ENCODE measurements at places on chromosomes 4 and X.

DNA sequence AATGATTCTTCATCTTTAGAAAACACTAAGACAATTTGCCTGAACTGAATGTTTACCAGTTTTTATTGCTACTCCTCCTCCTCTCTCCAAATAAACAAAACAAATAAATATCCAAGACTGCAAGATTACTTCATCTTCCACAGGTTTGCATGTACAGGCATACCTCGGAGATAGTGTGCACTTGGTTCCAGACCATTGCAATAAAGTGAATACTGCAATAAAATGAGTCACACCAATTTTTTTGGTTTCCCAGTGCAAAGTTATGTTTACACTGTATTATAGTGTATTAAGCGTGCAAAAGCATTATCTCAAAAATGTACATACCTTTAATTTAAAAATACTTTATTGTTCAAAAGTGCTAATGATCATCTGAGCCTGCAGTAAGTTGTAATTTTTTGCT lies 53.3 kb downstream of the FBXL5 start:
- no peak for DNase-seq

DNA sequence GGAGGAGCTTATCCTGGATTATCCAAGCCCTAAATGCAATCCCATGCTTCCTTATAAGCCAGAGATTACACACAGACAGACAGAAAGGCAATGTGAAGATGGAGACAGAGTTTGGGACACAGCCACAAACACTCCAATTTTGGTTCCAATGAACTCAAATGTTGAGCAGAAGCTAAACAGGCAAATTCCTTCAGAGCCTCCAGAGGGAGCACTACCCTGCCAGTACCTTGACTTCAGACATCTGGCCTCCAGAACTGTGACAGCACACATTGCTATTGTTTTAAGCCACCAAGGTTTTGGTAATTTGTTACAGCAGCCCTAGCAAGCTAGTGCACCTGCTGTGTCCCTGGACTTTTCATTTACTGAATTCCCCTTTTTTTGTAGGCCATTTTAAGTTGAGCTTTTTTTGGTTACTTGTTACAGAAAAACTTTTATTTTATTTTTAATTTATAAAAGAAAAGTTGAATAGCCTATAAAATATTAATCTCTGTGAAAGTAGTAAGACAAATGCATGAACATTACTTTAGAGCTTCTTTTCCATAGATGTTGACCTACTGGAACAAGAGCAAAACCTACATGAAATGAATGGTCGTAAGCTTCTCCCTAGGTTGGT lies 33.4 kb upstream of the SRD5A3 start:
- DNase-seq = peak; percentile 58

GRCh38 chr4:184955636-184956035 lies 62.7 kb upstream of the HELT start:
- DNase-seq = no peak

DNA sequence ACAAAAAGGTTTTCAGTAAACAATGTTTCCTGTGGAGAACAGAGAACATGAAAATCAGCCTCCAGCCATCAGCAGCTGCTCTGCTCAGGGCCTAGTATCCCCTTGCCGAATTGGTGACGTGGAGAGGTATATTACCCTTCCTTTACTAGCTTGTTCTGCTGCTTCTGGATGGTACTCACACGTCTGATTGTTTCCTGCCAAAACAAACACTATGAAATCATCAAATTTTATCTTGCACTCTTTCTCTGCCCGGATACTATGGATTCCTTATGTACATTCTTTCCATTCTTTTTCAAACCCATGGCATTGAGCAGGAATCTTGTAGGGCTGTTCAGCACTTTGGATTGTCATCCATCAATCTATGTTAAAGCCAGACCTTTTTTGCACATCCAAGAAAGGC lies 18.8 kb upstream of the METAP1 start:
- DNase-seq = no peak

- DNase-seq = no peak
Measured at GRCh38 chr4:7013175-7013574, 30.0 kb upstream of the TADA2B start.

DNA sequence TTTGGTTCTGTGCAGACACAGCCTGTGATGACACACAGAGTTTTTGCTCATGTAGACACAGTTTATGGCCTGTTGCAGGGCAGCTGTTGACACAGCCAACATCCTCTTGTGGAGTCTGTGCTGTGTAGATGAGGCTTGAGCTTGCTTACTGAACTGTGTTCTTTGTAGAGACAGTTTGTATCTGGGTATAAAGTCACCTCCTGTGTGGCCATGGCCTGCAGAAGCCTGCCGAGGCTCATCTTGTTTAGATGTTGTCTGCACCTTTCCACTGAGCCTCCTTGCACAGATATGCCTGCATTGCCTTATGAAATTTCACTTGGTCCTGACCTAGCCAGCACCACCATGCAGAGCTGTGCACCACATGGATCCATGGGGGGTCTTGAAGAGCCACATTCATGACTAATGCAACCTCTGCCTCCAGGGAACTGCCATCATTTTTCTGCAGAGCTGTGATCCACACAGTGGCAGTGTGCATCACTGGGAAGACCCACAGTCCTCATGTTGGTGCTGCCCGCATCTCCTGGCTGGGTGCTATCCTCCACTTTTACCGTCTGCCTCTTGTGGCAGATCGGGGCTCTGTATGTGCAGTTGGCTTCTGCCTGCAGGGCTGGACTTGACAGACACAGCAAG lies 198.0 kb upstream of the MAMLD1 start:
- DNase-seq = no peak

- DNase-seq = peak; percentile 80
Measured at GRCh38 chrX:131987252-131987651, 35.9 kb upstream of the STK26 start.

GRCh38 chr4:119020158-119020557 lies 115.5 kb upstream of the MYOZ2 start:
- no peak for DNase-seq
